ENCODE measurements at places on chromosomes 16 and 17.
A peak's percentile ranks its signal among the peaks of the same experiment; 100 is the strongest.

- DNase-seq: no peak
These were observed 234.7 kb upstream of the GSE1 start for GRCh38 chr16:85378145-85379040.

DNA sequence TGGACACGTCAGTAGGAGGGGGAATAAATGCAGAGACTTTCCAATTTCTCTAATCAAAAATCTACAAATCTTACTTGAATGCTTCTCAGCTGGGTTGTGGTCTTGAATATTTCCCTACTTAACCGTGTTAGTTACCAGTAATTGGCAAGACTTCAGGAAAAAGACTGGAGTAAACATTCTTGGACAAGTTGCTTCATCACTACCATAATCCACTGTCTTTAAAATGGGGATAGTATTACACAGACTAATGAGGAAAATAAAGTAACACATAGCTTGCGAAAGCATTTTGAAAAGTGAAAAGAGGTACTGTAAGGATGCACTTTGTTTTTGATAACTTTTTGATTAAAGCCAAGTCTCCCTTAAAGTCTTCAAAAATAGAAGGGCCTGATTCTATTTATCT is 18.4 kb downstream of the MYH1 start:
- no peak for DNase-seq

- DNase-seq: peak; percentile 87
These were observed 15.3 kb downstream of the KSR1 start for GRCh38 chr17:27471321-27472269.

GRCh38 chr17:71985111-71986039 is 135.4 kb upstream of the SOX9 start:
- DNase-seq: peak; percentile 72

- DNase-seq: peak; percentile 39
These were observed 12.2 kb upstream of the NDRG4 start for GRCh38 chr16:58487566-58488351.

- DNase-seq: no peak
These were observed 3.9 kb downstream of the CHAD start for GRCh38 chr17:50464736-50465135.

DNA sequence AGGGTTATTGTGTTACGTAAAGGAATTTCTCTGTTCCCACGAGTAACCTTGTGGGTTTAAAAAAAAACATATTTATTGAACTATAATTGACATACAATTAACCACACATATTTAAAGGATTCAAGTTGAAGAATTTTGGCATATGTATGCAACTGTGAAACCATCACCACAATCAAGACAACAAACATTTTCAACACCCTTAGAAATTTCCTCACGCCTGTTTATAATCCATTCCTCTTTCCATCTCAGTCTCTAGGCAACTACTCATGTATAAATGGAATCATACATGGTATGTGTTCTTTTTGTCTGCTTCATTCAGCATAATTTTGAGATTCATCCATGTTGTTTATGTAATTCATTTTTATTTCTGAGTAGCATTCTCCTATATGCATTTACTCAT is 104.0 kb downstream of the MRTFB start:
- DNase-seq: no peak

Measured in foreskin keratinocyte (primary cell).